ENCODE measurements at places on chromosomes 1 and 21. TPM values are rescaled to one million over a fixed set of nuclear protein-coding genes. Genes with fewer than 3 reads are reported as not detected.
A peak's percentile ranks its signal among the peaks of the same experiment; 100 is the strongest.

DNA sequence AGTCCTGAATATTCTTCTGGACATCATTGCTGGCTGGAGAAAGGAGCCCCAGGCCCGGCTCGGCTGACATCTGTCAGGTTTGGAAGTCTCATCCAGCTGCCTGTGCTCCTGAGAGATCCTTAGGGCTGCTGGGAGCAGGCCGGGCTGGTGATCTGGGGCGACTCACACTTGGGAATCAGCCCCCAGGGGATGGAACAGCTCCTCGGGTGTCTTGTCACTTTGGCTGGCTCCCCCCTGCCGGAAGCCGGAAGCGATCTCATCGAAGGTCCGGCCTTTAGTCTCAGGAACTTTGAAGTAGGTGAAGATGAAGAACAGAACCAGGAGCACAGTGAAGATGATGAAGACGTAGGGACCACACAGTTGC, 31.8 kb downstream of the SLC2A1 start:
- no peak for DNase-seq

DNA sequence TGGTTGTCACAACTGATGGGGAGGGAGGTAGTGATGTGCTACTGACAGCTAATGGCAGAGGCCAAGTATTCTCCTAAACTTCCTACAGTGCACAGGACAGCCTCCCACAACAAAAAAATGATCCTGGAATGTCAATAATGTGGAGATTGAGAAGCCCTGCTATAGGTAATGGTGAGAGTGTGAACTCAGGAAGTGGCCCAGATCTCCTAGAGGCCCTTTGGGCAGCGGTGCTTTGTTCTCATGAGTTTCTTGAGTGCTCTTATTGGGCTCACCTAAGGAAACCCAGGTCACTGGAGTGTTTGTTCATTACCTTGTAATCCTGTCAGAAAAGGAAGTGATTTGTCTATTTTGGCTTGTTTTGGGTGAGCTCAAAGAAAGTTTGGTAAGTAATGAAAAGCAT, 5.9 kb downstream of the OTUD3 start:
- DNase-seq = no peak

Gene EFNA4
- 5.3 TPM for total RNA-seq

Gene CRNN
- not detected for total RNA-seq

GRCh38 chr1:63010913-63011660, 227.2 kb downstream of the ATG4C start:
- no peak for DNase-seq

DNA sequence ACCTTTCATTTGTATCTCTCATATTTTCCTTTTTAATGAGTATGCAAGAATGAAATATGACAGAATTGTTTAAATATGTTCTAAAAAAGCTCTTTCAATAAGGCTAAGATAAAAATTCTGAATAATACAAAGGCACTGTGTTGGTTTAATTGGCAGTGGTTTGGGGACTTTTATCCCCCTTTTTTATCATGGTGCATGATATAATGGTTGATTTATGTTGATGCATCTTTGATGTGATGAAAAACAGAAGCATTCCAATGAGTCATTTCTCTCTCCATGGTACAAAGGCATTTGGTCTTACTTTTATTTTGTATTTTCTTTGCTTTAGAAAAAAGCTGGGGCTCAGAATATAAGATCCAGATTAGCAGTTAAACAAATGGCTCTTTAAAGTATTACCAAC, 127.2 kb upstream of the GREM2 start:
- no peak for DNase-seq

Gene SRSF4
- 73.9 TPM for total RNA-seq

DNA sequence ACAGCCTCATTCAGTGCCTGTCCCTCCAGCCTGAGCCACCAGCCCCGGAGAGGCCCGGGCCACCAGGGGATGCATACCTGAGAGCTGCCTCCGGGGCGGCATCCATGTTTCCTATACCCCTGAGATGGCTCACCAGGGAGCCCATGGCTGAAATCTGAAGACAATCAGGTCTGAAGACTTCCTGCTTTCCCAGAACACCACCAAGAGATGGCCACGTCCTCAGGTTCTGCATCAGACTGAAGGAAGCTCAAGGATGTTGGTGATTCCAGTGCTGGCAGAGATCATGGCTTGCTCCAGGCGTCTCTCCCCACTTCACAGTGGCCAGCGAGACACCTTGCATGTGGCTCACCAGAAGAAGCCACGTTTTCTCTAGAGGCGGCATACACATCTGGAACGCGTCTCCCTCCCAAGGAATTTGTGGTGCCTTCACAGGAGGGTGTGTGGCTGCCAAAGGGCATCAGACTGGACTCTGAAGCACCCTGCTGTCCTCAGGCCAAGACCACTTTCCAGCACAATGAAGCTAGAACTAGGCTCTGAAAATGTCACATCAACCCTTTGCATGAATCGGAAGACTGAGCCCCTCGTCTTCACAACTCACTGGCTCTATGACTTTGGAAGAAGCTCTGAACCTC, 170.7 kb upstream of the IRF2BP2 start:
- no peak for DNase-seq

GRCh38 chr1:32933742-32934322, 30.8 kb downstream of the RNF19B start:
- no peak for DNase-seq

GRCh38 chr1:92585831-92586230, 99.1 kb upstream of the GFI1 start:
- no peak for DNase-seq

DNA sequence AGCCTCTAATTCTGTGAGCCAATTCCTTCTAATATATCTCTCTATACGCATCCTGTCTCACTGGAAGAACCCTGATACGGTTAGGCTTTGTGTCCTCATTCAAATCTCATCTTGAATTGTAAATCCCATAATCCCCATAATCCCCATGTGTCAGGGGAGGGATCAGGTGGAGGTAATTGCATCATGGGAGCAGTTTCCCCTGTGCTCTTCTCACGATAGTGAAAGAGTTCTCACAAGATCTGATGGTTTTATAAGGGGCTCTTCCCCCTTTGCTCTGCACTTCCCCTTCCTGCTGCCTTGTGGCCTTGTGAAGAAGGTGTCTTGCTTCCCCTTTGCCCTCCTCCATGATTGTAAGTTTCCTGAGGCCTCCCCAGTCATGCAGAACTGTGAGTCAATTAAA, 116.1 kb downstream of the MRPS6 start:
- DNase-seq = no peak

DNA sequence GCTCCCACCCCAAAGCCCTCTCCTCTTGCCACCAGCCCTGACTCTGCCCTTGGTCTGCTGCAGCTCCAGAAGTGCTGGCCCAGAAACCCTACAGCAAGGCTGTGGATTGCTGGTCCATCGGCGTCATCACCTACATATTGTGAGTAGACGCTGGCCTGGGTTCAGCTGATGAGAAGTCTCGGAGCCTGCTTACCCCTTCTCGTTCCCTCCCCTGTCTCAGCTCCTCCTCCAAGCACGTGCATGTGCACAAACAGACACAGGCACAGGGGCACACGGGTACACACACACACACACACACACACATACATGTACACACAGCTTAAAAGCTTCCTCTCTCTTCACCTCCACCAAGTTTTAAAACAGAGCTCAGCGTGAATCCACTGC, 24.3 kb downstream of the CAMK1G start:
- DNase-seq = no peak

GRCh38 chr1:227951624-227952373, 4.1 kb upstream of the WNT9A start:
- no peak for DNase-seq

GRCh38 chr1:59947047-59947938, 20.7 kb upstream of the CYP2J2 start:
- DNase-seq = peak; percentile 4

DNA sequence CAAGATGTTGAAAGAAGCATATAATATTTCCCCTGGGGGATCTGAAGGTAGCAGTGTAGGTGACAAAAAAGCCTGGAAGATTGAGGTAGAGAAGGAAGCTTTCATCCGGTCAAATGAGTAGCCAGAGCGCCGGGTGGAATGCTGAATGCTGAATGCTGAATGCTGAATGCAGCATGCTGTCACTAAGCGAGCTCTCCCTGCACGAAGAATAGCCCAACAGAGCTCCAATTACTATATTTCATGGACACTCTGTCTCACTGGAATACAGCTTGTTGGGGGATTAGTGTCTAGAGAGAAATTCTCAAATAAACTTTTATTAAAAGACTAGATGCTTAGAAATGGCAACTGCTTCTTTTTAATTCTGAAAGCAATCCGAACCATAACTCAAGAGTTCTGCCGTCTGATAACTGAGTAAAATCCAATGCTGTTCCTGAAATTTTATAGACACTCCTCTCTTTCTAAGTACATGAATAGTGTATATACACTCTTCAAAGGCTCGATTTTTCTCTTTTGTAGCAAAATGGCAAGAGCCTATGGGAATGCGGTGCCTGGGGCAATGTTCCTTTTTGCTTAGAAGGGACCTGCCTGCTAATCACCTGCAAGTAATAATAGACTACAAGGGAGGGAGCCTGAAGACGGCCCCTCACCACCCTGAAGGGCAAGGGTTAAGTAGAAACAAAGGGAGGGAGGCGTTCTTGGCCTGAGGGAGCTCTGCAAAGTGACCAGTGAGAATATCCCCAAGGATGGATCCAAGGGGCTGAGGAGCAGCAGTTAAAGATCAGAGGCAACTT, 203.7 kb upstream of the ESRRG start:
- no peak for DNase-seq

GRCh38 chr21:32717851-32718316, 9.9 kb downstream of the SYNJ1 start:
- no peak for DNase-seq

- DNase-seq = no peak
These were observed 520.2 kb downstream of the PTPRU start for GRCh38 chr1:29756498-29756897.

GRCh38 chr1:71698186-71698585, 584.2 kb downstream of the NEGR1 start:
- no peak for DNase-seq

GRCh38 chr1:56397409-56397808, 182.0 kb downstream of the PLPP3 start:
- no peak for DNase-seq
